Esophagus muscularis mucosa (tissue), 4 donors: ENCODE measurements at places on chromosomes 5 and 9. TPM values are rescaled to one million over a fixed set of nuclear protein-coding genes. Genes with fewer than 3 reads are reported as not detected.

DNA sequence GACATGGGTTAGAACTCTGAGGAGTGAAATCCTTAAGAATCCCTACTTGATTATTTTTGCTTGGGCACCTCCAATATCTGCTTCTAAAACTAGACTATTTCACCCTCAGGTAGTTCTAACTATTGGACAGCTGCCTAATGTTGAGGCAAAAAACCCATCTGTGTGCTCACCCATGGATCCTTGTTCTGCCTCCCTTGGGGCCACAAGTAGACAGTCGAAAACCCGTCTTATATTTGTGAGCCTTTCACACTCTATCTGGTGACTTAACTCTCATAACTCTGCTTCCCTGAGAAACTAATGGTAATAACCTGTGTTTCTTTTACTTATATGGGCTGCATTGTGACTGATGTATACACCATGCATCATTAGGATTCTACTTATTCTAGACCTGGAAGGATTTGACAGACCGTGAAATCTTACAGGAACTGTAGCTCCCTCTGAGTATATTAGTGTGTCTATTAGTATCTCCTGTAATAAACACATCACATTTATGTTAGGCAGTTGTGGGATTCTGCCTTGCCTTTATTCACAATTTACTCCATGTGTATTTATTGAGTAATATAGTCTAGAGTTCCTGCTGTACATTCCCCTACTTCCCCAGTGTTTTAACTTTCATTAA, 94.6 kb upstream of the SGCD start:
- DNase-seq: no peak

DNA sequence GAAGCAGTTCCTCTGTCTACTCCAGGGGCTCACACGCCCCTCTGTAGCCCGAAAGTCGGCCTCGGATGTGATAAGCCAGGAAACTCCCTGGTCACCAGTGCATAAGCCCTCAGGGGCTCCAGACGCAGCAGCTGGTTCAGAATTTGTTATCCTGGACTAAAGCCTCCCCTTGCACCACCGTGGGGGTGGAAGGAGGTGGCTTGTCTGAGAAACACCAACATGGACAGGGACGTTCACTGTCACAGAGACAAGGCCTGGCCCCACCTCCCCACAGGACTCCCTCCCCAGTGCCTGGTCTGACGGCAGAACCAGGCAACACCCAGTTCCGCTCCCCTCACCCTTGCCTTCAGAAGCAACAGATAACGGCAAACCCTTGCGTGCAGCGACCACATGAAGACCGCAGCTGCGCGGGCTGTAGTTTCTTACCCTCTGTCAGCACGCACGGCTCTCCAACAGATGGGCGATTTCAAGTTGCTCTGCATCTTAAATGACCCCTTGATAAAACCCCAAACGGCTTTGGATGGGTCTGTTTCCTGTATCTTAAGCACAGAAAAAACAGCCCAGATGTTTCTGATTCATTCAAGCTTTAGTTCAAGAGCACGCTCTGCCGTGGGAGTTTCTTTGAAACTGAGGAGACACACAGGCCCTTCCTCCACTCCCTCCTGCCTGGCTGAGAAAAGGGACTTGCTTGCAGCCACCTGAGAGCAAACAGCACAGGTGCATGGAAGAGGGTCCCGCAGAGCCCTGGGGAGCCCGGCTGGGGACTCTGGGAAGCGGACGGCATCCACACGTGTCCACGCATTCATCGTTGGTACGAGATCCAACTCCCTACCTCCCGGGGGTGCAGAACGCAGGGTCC, 44.7 kb upstream of the NKD2 start:
- no peak for DNase-seq

Gene FGF18
- 0.86 TPM for total RNA-seq

Gene TAF11L3
- total RNA-seq: not detected

GRCh38 chr9:133347515-133347984, 381 bp downstream of the MED22 start:
- no peak for DNase-seq

DNA sequence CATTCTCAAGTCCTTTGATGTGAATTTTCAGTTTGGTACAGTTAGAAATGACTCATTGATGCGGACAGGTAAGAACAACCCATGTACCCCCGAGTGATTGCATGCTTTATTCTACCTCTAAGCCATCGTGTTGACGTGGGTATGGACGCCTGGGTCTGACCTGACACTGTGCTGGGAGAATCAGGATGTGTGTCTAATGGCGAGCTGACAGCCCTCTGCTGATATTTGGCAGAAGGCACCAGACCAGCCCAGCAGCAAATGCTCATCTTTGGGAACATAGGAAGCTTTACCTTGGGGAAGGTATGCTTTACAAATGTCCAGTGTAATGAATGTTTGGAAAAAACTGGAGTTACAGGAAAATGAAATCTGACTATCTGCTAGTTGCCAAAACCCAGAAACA, 20.1 kb downstream of the SLC46A2 start:
- no peak for DNase-seq

- no peak for DNase-seq
Observed at GRCh38 chr5:83450183-83450966, 21.2 kb upstream of the VCAN start.

GRCh38 chr5:170278611-170279458, 18.7 kb downstream of the LCP2 start:
- DNase-seq: no peak

Gene CARD9
- total RNA-seq: 1.7 TPM

DNA sequence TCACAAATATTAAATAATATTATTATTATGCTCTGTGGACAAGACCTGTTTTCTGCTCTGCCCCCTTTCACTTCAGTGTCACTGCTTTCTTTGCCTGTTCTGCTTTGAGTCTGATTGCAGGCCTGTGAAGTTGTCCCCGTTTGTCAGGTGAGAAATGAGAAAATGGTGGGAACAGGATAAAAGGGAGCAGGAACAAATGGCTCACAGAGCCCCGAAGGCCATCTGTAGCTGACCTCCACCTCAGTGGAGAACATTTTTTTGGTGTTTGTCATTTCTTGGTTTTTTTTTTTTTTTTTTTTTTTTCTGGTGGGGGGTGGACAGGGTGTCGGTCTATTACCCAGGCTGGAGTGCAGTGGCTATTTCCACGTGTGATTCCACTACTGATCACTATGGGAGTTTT, 13.2 kb upstream of the S100Z start:
- no peak for DNase-seq

DNA sequence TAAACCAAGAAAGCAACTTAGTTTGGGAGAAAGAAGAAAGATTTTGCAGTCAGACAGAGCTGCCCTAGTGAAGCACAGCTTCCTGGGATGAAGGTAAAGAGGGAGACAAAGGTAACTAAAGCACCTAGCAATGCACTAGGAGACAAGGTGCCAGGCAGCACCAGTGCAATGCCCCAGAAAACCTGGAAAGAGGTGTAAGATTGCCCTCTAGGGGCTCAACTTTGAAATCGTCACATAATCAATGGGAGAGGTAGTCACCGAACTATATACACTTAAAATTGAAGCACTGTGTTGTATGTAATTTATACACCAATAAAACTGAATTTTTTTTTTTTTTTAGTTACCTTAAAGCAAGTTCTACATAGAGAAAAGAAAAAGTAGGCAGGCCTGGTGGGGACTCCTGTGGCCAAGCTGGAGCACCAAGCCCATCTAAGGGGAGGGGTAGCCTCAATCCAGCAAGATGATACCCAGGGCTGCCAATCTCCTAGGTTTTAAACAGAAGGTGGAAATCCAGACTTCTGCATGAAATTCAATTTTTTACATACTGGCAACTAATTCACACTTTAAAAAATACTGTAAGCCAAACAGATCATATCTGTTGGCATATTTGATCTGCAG, 48.2 kb downstream of the CDK5RAP2 start:
- no peak for DNase-seq

DNA sequence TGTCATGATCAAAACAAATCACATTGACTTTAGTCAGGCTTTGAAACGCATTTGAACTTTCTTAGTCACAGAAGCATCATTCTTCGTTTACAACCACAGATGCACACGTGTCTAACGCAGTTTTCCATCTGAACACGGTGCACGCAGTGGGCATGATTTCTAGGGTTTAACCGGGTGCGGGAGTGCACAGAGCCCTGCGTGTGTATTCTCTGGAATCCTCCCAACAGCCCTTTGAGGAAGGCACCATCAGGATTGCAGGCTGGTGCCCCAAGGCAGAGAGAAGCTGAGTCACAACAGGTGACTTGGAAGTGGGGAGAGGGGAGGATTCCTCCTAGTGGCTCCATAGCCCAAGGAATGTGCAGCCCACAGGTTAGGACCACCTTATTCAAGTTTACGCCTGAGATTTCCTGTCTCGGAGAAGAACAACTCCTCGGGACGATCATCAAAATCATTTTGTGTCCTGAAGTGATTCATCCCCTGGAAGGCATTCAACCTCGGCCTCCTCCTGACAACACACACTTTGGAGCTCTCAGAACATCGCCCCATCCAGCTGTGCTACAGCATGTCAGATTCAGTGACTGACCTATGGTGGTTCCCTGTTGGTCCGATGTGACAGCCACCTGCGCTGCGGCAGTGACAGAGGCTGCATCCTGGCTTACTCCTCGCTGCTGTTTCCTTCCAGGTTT, 13.1 kb downstream of the ROPN1L start:
- DNase-seq: no peak

- no peak for DNase-seq
Observed at GRCh38 chr5:76718880-76719279, 3.0 kb downstream of the F2R start.

Gene LRRC19
- total RNA-seq: not detected

GRCh38 chr5:10145923-10146401, 103.7 kb downstream of the ATPSCKMT start:
- no peak for DNase-seq

Gene SPRY4
- 25.6 TPM for total RNA-seq

DNA sequence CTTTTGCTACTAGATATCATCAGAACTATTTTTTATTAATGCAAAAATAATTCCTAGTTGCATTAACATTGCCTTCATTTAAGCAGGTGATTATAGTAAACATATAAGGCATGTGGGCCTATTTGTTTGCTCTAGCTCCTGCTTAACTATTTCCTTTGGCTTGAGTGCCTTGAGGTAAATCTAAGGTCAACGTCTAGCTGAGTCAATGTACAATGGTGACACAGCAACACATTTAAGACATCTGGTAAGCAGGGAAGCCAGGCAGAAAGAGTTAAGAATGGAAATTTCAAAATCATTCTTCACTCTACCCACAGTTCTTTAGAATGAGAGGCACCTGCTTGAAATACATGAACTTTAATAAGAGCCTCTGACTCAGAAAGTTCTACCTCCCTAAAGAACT, 111.9 kb upstream of the FST start:
- DNase-seq: no peak
